ENCODE measurements at places on chromosomes 2 and 18.

- DNase-seq = no peak
These were observed 193.4 kb upstream of the HDAC4 start for GRCh38 chr2:239594019-239594771.

- no peak for DNase-seq
These were observed 152.3 kb downstream of the PRPF40A start for GRCh38 chr2:152564754-152565551.

DNA sequence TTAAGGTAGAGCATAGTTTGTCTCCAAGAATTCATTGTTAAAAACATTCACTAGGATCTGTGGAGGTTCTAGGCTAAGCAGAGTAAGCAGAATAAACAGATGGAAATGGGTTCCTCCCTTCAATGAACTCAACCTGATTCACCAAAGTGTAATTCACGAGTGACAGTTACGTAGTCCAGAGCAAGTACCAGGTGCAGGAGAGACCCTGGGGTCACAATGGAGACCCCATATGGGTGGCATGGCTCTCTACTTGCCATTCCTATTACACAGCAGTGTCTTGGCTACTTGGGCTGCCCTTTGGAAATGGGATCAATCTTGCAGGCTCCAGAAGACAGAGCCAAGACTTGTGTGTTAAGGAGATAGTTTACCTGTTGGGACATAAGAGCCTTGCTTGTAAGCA lies 7.1 kb downstream of the MYCN start:
- no peak for DNase-seq

DNA sequence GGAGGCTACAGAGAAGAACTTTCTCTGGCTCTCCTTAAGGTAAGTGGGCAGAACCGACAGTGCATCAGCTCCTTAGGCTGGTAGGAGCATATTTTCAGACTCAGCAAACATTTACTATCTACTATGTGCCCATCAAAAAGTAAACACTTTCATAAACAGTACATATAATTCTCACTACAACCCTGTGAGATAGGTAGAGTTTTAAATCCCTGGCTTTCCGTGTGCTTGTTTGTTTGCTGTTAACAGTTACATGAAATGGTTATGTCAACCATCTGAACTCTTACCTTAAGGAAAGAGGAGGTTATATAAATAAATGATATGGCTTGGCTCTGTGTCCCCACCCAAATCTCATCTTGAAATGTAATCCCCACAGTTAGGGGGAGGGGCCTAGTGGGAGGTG lies 310.1 kb downstream of the ALK start:
- no peak for DNase-seq

GRCh38 chr2:161708350-161708975 lies 84.2 kb downstream of the SLC4A10 start:
- DNase-seq = no peak

DNA sequence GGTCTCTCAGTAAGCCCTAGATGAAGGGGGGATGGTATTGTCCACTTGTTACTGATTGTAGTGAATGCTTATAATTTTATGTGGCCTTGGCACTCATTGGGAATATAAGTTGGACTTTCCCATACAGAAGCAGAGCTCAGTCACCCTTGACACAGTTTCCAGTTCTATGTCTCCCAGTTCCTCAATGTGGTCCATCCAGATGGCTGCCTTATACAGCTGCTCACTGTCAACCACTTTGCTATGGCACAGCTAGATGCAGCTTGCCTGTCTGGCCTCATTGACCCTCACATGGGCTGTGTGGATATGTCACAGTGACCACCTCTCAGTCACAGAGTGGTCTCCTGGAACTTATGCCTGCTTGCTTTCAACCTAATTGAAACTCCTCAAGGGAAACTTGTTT lies 21.7 kb downstream of the SLC39A6 start:
- no peak for DNase-seq

DNA sequence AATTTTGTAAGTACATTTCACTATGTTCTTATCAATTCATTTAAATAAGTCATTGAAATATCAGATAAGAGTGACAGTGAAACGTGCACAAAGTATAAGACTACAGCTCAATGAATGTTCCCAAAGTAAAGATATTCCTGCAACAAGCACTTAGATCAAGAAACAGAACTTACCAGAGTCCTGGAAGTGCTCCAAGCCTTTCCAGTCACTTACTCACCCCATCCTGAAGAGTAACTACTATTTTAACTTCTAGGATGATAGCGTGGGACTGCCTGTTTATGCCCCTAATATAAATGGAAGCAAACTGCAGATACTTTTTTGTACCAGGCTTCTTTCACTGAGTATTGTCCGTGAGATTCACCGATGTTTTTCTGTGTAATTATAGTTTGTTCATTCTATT lies 768.9 kb downstream of the SLC4A3 start:
- DNase-seq = no peak

DNA sequence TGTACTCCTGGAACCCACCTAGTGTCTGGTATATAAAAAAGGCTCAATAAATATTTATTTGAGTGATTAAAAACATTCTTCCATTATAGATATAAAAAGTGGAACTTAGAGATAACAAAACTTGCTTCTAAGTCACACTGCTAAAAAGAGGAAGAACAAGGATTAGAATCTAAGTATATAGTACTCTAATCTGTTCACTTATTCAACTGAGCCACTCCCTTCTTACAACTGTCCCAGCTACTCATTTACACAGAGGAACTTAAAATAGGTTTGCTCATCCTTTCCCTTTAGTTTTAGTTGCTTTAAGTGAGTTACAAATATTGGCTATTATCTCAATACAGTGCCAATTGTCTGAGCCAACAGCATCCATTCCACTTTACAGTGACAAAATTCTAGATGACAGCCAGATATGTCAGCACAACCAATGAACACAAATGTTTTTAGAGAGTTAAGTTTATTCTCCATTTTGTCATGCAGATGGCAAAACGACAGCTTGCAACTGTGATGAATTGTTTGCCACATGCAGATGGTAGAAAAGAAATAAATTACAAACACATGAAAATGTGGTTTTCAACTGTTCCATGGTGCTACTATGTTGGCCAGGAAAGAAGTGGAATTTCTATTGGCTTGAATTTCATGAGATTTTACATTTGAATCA lies 280.7 kb upstream of the ZC3H15 start:
- DNase-seq = peak; percentile 73

DNA sequence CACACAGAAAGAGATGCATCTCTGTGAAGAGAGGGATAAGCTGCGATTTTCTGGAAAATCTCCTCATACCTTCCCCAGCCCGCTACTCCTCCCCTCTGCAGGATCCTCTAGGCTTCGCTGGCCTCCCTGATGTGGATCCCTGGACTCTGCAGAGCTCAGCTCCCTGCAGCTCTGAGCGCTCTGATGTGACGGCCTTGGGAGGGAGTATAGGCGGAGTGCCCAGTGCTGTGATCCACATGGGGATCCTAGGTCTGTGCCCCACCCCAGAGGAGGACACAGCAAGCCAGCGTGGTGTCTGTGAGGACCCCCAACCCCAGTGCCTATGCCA lies 111.0 kb downstream of the GYPC start:
- DNase-seq = no peak

- no peak for DNase-seq
These were observed 245.0 kb upstream of the MGAT5 start for GRCh38 chr2:134008837-134009236.

GRCh38 chr2:138395565-138396306 lies 105.8 kb upstream of the SPOPL start:
- DNase-seq = no peak

GRCh38 chr2:124325667-124326440 lies 300.8 kb downstream of the CNTNAP5 start:
- no peak for DNase-seq

GRCh38 chr2:121776885-121777698 lies 21.6 kb downstream of the TSN start:
- DNase-seq = no peak

DNA sequence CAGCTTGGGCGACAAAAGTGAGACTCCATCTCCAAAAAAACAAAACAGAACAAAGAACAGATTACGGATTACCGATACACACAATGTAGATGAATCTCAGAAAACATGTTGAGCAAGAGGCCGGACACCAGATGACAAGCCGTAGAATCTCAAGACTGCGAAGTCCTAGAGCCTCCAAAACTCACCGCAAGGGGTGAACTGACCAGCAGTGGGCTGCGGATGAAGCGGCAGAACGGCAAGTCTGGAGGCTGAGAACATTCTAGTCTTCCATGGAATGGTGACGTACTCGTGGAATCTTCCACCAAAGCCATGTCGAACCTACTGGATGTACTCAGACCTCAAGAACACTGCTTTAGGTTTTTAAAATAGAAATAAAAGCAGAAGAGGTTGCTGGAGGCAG lies 198.8 kb downstream of the NDUFA10 start:
- DNase-seq = no peak

DNA sequence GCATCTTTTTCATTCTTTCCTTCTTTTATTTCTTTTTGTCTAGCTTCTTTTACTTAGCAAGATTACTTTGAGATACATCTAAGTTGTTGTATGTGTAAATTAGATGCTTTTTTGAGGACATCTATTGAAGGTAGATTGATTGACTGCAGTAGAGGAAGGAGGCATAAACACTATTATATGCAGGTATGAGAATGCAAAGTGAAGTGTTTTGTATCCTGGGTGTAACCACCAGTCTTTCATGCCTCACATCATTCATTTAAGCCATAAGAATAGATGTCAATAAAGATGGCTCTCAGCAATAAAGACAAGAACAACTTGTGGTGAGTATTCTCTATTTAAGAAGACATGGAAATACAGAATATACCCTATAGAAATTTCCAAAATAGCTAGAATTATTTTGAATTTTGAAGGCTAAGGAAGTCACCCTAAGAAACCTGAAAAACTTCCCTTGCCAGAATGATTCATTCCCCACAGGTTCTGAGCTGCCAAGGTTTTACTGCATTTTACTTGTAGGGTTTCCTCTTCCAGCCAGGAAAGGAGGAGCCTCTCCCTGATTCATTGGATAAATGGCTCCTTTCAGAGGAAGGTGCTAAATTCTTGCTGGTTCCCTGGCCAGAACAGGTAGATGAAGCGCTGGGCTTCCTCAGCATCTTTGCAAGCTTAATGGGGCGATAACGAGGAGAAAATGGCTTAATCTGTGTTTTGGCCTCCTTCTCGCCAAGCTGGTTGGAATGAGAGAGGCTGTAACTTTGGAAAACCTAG lies 279.8 kb upstream of the SLC14A2 start:
- DNase-seq = no peak

DNA sequence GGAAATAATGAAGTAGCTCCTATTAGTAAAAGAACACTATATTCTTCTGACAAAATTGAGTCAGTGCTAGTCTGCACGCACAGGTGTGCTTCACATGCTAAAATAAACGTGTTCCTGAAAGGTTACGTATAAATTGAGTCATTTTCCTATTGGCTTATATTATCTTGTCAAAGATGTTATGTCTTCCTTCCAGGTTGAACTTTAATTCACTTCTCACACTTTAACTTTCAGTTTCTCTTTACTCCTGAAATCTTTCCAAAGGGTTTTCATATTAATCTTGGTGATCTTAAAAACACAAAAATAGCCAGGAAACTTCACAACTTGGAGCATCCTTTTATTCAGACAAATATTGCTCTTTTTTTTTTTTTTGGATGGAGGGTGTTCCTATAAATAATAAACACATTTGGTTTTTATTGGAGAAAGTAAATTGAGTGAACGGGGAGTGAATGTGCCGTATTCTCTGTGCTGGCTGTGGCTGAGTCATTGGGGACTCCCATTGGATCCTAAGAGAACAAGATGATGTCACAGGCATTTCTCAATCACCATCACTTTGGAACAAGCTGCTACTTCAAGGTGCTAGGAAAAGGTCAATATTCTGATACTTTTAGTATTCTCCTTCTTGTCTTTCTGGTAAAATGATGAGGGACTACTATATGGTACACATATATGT lies 150.2 kb upstream of the SPATS2L start:
- DNase-seq = peak; percentile 37

DNA sequence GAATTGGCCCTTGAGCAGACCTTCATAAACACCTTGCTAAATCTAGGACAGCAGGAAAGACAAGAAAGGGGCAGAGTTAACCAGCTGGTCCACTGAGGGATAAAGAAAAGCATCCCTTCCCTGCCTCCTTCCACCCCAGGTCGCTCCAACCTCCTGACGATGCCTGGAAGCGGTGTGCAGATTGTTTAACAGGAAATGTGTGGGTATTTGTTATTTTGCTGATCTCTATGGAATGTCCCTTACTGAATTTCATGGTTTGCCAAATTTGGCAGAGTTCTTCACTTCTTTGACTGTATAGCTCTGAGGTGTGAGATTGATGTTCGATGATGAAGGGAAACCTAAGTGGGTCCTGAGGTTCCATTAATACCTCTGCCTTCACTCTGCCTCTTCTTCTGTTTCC lies 72.9 kb downstream of the MAP3K20 start:
- no peak for DNase-seq

DNA sequence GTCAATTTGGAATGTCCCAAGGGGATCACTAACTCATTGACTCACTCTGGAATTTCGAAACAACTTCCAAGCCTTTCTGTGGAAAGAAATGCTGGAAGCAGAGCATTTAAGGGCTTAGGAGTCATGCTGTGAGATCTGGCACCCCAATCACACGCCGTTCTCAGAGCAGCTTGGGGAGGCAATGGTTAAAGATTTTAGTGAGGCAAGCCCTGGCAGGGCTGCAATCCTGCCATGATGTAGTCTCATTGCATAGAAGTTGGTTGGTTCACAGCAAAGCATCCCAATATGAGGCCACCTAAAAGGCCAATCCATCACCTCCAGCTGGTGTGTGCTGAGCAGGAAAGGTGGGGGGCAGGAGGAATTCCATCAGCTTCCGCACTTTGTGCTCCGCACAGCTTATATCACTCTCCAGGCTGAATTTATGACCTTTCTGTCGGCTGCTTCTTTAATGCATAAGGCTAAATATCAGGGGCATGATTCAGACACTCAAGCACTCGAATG lies 1043.9 kb upstream of the POU3F3 start:
- DNase-seq = no peak

GRCh38 chr18:261398-262073 lies 6.3 kb downstream of the THOC1 start:
- DNase-seq = no peak
